ENCODE measurements at places on chromosomes 13 and 19. TPM values are rescaled to one million over a fixed set of nuclear protein-coding genes. Genes with fewer than 3 reads are reported as not detected.

DNA sequence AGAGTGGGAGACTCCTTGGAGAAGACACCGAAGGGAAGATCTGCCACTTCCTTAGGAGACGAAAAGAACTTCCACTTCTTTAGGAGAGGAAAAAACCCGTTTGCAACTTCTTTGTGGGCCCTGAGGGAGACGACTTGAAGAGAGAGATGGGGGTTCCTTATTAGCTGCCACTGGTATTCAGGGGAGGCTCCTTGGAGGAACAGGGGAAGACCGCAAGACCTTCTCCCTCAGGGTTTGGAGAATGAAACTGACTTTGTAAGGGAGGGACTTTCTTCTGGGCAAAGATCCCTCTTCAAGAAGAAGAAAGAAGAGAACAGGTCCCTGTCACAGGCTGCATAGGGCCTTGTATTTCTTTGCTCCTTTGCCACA lies 416 bp downstream of the BCKDHA start:
- H3K36me3 ChIP-seq, result no peaks in the 10 kb centered on the region
- no peak for DNase-seq
- H3K27ac ChIP-seq, result peak overlapping the region; percentile 86
- no peaks in the 10 kb centered on the region for H3K27me3 ChIP-seq
- H3K4me1 ChIP-seq, result peaks cover 6% of the 10 kb centered on the region

DNA sequence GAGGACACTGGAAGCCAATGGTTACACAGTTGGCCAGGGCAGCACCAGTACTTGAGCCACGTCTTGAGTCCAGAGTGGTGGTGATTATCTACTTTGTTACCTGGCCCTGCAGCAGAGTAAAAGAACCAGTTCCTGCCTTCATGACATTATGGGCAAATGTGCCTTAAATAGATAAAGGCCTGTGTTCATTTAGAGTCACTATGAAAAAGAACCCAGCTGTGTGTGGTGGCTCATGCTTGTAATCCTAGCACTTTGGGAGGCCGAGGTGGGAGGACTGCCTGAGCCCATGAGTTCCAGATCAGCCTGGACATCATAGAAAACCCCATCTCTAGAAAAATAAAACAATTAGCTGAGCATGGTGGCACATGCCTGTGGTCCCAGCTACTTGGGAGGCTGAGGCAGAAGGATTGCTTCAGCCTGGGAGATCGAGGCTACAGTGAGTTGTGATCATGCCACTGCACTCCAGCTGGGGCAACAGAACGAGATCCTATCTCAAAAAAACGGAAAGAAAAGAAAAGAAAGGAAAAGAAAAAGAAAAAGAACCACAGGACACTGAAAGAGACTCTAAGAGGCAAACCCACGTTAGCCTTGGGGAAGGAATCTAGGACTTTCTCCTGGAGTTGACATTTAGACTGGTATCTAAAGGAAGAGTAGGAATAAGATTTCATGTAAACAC lies 3.4 kb upstream of the IRF2BP1 start:
- H3K36me3 ChIP-seq, result no peaks in the 10 kb centered on the region
- H3K27me3 ChIP-seq, result no peaks in the 10 kb centered on the region
- no peak overlapping the region for H3K4me3 ChIP-seq
- peak overlapping the region; percentile 8 for H3K27ac ChIP-seq
- peaks cover 12% of the 10 kb centered on the region for H3K4me1 ChIP-seq

- no peaks in the 10 kb centered on the region for H3K4me1 ChIP-seq
- H3K27ac ChIP-seq, result no peak overlapping the region
- no peaks in the 10 kb centered on the region for H3K36me3 ChIP-seq
- H3K4me3 ChIP-seq, result no peak overlapping the region
Measured at GRCh38 chr19:29516358-29516725, 9.5 kb upstream of the VSTM2B start.

DNA sequence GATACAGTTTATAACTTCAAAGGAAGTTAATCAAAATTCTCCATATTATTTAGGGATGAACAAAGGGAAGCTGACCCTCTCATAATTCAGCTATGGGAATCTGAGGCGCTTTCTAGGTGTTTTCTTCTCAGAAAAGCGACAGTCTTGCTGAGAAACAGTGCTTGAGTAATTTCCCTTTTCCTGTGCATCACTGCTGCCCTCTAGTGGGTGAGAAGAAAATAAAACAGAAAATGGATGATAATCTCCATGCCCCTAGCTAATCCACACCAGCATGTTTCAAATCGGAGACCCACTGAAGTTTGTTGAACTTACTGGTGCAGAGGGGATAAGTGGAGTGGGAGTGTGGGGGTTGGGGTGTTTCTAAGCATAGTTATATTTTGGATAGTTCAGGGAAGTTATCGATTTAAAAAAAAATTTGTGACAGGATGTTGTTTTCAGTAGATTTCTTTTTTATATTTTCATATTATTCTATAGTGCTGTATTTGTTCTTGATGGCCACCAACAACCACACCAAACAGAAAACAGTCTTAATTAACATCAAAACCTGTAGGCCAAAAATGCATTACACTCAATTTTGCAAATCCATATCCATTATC lies 21.4 kb downstream of the LCP1 start:
- H3K4me3 ChIP-seq, result no peak overlapping the region
- H3K4me1 ChIP-seq, result no peaks in the 10 kb centered on the region
- H3K27ac ChIP-seq, result no peak overlapping the region
- H3K36me3 ChIP-seq, result no peaks in the 10 kb centered on the region
- DNase-seq, result no peak
- no peaks in the 10 kb centered on the region for H3K27me3 ChIP-seq

DNA sequence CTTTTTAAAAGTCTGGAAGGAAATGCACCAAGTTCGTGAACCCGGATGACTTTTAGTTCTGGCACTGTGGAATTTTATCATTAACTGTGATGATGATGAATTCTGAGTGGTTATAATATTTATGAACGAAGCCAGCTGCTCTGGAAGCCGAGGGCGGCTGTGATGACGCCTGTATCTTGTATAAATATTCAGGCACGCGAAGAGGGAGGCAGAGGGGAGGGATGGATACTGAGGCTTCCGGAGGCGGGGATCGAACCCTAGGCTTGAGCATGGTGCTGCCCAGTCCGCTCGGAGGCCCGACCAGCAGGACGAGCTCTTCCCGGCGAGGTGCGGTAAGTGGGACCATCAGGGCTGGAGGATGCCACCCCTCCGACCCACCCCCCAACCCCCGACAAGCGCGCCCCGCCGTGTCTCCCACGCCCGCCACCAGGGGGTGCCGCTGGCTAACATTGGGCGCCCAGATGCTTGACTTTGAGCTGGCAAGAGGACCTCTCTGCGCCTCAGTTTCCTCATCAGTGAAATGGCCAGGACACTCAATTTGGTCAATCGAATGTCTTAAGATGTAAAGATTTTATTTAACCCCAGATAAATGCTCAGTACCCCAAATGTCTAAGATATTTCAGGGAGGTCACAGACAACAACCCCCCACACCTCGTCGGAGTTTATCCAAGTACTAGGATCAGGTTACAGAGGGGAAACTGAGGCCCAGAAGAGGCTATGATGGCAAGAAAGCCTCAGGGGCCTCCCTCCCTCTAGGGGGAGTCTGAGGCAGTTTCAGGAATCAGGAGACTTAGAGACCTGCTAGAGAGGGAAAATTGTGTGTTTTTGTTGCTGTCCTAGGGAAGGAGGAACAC lies 4.5 kb upstream of the RAB3A start:
- peak; percentile 37 for DNase-seq
- H3K27me3 ChIP-seq, result no peaks in the 10 kb centered on the region
- H3K27ac ChIP-seq, result peak overlapping the region; percentile 35
- no peak overlapping the region for H3K4me3 ChIP-seq

GRCh38 chr19:2289714-2290435 lies 7.9 kb upstream of the PEAK3 start:
- no peaks in the 10 kb centered on the region for H3K4me1 ChIP-seq
- H3K4me3 ChIP-seq, result no peak overlapping the region

DNA sequence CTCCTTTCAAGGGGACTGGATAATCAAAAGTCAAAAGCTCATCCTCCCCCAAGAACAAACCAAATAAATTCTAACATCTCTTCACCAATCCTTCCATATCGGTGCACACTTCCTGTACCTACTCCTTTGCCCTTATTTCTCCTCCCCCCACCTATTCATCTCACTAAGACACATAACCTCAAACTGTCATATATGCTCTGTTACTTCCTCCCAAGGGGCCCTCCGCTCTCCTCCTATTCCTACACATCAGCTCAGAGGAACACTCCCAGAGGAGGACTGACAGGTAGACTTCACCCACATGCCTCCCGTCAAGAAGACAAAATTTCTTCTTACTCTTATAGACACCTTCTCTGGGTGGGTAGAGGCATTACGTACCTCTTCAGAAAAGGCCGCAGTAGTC lies 48.1 kb downstream of the ZNF93 start:
- no peaks in the 10 kb centered on the region for H3K4me1 ChIP-seq
- H3K4me3 ChIP-seq, result no peak overlapping the region

DNA sequence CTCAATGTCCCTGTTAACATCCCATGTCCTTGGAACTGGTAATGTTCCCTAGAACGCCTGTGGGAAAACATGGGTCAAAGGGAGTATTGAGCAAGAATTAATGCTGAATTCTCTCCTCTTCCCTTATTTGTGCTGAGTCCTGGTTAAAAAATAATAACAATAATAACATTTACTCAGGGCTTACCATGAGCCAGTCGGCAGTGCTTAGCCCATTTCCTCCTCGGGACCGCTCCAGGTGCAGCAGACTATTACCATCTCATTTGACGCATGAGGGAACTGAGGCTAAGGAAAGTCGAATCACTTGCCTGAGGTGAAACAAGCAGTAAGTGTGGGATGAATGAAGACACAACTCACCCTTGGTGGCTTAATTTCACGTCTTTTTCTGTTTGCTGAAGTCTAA lies 33.6 kb upstream of the SLC15A1 start:
- H3K27me3 ChIP-seq, result no peaks in the 10 kb centered on the region
- no peak overlapping the region for H3K4me3 ChIP-seq
- no peaks in the 10 kb centered on the region for H3K4me1 ChIP-seq

DNA sequence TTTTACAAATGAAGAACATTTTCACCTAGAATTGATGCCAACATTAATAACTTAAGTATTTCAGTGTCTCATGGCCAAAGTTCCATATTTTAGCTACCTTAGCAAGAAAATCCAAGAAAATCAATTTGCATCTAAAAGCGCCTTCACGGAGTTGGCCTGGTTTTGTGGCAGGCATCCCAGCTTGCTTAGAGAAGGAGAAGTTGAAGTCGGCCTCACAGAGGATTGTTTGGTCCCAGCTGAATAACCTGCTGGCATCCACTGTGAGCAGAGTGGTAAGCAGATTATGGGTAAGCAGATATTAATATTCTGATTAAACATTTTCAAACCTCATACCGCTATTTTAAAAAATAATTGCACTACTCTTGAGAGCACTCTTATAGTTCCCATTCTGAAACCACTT lies 62.3 kb upstream of the STARD13 start:
- H3K4me3 ChIP-seq, result no peak overlapping the region
- H3K27me3 ChIP-seq, result no peaks in the 10 kb centered on the region
- H3K27ac ChIP-seq, result peak overlapping the region; percentile 94
- H3K4me1 ChIP-seq, result no peaks in the 10 kb centered on the region
- H3K36me3 ChIP-seq, result no peaks in the 10 kb centered on the region
- no peak for DNase-seq

DNA sequence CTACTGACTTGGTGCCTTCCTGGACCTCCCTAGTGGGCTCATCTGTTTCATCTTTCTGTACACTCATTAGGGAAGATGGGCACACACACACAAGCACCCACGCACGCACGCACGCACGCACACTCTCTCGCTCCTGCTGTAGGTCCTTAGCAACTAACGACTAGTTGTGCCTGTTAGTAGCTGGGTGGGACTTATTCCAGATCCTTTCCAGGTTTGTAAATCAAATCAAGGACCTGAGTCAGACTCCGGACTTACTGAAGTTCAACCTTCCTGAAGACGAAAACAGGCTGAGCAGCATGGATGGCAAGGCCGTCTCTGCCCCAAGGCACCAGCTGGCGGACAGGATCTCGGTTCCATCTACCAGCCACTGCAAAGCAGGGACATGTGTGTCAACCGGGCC lies 76.2 kb downstream of the SLC15A1 start:
- H3K4me3 ChIP-seq, result no peak overlapping the region
- DNase-seq, result no peak
- no peaks in the 10 kb centered on the region for H3K36me3 ChIP-seq
- H3K27ac ChIP-seq, result no peak overlapping the region

- no peaks in the 10 kb centered on the region for H3K4me1 ChIP-seq
- no peak overlapping the region for H3K27ac ChIP-seq
- no peak for DNase-seq
- H3K36me3 ChIP-seq, result no peaks in the 10 kb centered on the region
- no peaks in the 10 kb centered on the region for H3K27me3 ChIP-seq
Measured at GRCh38 chr13:61728471-61728870, 312.8 kb upstream of the PCDH20 start.

- H3K4me3 ChIP-seq, result no peak overlapping the region
- no peaks in the 10 kb centered on the region for H3K36me3 ChIP-seq
- DNase-seq, result no peak
Measured at GRCh38 chr19:34766386-34766785, 6.6 kb downstream of the ZNF599 start.

DNA sequence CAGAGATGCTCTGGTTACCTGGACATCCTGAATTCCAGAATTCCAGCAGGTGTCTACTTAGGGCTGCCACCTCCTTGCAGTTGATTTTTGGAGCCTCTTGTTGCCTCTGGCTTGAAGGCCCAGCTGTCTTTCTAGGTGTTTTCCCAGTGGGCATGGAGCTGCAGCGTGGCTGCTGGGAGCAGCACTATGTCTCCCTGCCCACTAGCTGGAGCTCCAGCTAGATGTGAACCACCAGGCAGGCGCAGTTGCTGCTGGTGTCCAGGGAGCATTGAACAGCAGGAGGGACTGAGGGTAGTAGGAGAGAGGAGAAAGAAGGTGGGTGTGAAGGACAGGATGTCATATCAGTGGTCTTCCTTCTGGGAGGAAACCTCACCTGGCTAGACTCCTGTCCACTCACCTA lies 9.9 kb upstream of the SELENOW start:
- DNase-seq, result no peak
- no peak overlapping the region for H3K27ac ChIP-seq
- H3K4me1 ChIP-seq, result no peaks in the 10 kb centered on the region
- H3K4me3 ChIP-seq, result no peak overlapping the region
- H3K27me3 ChIP-seq, result no peaks in the 10 kb centered on the region
- no peaks in the 10 kb centered on the region for H3K36me3 ChIP-seq

ZNF701 gene
- total RNA-seq, result 2.9 TPM

PROZ gene
- not detected for total RNA-seq
